Right ventricle myocardium inferior (tissue), 1 donor: ENCODE measurements at places on chromosomes 2 and 18. TPM values are rescaled to one million over a fixed set of nuclear protein-coding genes. Genes with fewer than 3 reads are reported as not detected.

GRCh38 chr2:10930721-10931516 is 19.2 kb downstream of the KCNF1 start:
- no peak for DNase-seq

TRABD2A gene
- total RNA-seq, result 0.73 TPM

- no peak for DNase-seq
Observed at GRCh38 chr2:110103061-110103961, 12.3 kb downstream of the MALL start.

ALK gene
- 0.08 TPM for total RNA-seq

DNA sequence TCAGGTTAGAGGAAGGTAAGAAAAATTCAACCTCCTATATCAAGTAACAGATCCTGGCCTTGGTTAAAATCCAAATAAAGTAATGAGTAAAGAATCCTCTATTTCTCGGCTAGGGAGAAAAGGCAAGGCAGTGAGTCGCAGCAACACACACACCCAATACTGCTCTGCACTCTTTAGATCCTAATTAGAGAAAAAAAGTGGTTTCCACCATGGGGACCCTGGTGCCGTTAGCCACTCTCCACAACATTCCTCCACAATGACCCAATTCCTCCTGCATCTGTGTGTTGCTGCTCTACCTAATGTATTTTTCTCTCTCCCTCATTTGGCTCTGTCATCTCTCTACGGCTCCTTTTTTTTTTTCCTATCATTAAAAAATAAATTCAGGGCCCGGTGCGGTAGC is 462.7 kb downstream of the METTL4 start:
- no peak for DNase-seq

DNA sequence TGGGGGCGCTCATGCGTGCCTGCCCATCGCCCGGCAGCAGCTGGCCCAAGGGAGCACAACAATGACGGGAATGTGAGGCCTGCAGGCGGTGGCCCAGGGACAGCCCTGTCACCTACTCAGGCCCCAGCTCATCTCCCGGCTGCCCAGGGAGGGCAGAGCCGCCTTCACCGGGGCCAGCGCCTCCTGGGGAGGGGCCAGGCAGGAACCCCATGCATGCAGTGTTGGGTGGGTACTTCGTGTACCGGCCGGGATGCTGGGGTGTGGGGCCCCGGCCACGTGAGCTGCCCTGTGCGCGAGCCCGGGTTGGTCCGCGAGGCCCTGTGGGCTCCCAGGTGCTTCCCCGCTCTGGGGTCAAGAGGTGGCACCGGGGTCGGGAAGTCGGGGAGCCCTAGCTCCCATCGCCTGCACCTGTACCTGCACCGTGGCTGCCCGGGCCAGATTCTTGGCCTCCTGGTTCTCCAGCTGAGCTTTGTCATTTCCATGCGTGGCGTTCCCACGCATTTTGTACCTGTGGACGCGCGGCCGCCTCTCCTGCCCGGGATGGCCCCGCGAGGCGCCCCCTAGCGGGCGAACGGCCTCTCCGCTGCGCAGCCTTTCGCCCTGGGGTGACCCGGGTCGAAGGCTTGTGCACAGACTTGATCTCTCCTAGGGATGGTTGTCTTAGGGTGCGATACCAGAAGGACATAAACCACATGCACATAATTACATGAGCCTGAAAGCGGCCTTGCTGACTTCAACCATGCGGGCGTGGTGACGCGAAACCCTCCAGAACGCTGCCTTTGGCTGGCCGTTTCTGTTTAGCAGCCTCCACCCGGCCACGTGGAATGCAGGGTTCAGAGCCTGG is 950 bp downstream of the KLHL30 start:
- DNase-seq, result peak; percentile 53

GPAT2 gene
- 6.1 TPM for total RNA-seq

DNA sequence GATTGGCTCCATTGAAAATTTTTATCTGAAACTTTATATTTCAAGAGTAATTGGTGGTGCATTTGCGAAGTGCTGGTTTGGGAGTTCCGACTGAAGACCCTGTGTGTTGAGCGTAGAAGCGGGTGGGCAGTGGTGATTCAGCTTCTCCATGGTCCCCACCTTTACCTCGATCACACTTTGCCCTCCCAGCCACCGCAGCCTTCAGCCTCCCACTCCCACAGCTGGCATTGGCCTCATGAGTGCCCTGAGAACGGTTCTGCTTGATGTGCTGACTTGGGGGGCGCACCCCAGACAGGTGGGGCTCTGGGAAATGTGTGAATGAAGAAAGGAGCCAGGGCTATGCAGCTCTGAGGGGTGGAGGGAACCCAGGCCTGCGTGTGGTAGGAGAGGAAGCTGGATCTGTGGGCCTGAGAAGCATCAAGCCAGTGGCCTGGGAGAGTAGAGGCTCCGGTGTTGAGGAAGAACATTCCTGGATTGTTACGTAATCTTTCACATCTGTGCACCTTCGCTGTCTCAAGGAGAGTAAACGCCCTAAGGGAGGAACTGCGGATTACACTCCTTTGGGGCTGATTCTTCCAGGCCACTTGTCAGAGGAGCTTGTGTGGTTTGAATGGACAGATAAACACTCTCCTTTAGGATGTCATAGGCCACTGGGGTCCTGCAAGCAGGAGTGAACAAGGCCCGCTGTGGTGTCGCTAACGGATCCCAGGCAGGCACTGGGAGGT is 83.8 kb downstream of the NPAS2 start:
- DNase-seq, result no peak

DNA sequence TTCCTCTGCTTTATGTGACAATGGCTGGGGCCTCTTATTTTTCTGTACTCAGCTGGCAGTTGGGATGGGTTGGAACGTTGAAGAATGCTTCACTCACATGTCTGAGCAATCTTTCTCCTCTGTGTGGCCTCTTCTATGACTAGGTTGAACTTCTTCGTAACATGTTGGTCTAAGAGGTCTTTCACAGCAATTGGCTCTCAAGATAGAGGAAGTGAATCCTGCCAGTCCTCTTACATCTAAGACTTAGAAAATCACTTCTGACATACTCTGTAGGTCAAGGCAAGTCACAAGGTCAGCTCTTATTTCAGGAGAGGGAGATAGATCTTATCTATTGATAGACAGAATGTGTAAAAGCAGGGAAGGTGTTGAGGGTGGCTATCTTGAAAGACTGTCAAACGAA is 174.1 kb downstream of the NYAP2 start:
- no peak for DNase-seq

GRCh38 chr2:174624895-174625430 is 27.4 kb upstream of the WIPF1 start:
- no peak for DNase-seq

DNA sequence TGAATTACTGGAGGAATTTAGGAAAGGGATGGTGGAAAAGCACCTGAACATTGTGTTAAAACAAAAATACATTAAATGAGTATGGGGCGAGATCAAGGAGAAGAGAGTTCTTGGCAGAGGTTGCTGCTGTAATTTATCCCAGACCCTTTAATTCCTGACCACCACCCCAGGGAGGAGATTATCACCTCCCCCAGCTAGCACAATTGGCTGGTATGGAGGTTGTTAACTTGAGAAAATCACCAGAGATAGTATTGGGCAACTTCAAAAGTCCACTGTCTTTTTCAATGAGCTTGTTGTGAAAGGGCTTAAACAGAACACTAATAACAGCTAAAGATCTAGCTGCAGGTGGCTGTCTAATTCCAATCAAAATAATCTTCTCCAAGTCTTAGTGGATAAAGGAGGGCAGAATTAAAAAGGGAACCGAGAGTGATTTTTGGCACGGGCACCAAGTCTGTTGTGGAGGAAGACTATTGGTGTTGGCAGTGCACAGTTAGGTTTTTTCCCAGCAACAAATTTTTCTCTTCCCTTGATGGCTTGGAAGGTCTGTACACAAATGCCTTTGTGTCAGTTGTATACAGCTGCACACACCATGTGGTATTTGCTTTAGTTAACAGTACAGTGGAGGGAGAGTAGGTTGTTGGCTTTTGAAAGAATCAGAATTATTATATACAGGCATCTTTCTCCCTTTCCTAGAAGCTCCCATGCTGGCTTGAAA is 289.5 kb downstream of the SLC4A3 start:
- no peak for DNase-seq

DNA sequence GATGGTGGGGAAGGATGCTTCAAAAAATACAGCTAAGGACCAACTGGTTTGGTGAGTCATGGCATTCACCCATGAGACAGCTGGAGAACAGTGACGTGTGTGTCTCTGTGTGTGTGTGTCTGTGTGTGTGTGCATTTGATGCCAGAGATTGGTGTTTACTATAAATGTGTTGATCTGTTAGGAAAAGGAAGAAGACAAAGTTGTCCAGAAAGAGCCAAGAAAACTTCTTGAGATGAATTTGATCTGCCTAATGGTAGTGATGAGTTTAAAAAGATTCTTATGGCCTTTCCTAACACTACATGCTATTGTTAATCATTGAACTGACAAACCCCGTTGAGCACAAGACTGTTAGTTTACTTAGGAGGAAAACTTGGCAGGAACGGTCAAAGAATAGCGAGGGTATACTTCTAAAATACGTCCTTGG is 36.4 kb upstream of the IL1R1 start:
- DNase-seq, result no peak

POMC gene
- 9.1 TPM for total RNA-seq

- no peak for DNase-seq
Observed at GRCh38 chr2:133215477-133215876, 352.8 kb downstream of the NCKAP5 start.

TTN gene
- total RNA-seq, result 3,032 TPM

- no peak for DNase-seq
Observed at GRCh38 chr2:228377533-228377932, 196.0 kb upstream of the SPHKAP start.

DNA sequence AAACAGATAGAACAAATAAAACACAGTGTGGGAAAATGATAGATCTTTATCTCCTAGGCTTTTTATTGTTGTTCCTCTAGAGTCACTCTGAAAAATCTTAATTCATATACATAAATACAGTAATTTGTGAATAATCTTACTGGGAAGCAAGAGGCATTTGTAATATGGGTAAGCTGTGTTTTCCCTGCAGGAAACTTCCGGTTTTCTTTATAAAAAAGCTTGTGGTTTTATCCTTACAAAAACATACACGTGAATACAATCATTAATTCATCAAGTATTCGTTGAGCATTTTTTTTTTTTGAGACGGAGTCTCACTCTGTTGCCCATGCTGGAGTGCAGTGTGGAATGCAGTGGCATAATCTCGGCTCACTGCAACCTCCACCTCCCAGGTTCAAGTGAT is 1312.8 kb upstream of the ZEB2 start:
- no peak for DNase-seq

ABCA12 gene
- total RNA-seq, result not detected

GRCh38 chr18:21663578-21663977 is 41.0 kb downstream of the ABHD3 start:
- DNase-seq, result no peak

SCG2 gene
- not detected for total RNA-seq

DNA sequence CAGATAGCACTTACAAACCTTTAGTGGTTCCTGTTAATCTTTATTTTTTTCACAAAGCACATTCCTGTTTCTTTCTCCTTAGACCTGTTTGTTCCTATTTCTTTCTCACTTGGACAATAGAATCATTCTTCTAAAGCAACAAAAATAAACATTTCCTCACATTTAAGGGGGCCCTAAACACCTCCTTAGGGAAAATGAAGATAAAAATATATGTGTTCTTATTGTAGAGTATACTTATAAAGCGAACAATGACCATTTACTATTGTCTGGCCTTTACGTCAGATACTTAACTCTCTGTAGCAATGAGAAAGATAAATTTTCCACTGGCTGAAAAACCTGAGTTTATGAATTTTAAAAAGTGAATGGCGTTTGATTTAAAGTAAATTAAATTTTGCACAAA is 234.6 kb downstream of the TCF4 start:
- no peak for DNase-seq

DNA sequence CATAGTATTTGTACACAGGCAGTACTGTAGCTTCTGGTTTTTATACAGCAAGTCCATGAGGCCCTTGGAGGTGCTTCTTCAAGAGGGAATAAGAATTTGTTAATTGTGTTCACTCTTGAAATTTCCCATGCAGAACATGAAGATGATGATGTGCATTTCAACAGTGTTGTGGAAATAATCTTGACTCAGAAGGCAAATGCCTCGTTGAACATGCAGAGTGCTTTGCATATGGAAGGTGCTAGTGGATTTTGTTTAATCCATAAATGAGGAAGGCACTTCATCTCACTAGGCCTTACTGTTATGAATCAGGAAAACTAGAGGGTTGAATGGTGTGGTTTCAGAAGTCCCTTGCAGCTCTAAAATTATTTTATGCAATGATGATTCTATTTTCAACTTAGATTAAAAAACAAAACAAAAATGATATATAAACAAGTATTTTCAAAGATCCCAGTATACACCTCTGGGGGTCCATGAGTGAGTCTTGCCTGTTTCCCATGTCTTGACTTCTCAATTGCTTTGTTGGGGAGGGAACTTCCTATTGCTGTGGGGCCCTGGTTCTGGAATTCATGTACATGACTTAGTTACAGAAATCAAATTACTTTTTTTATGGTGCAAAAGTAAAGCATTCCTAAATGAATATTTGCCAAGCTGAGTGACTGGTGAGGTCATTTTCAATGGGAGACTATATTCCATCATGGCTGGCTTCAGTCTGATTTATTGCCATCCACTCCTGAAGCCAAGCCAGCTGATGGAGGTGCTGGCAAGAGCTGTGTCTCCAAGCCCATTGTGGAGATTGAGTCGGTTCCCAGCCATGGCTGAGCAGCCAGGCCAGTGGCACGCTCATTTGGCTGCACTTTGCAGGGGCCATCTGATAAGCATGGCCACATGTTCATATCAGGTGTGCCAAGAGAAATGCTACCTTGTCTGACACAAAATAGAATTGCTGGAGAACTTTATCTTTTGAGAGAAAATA is 56.5 kb downstream of the MGAT5 start:
- no peak for DNase-seq

GAD1 gene
- not detected for total RNA-seq

- DNase-seq, result no peak
Observed at GRCh38 chr2:85078536-85078935, 54.7 kb upstream of the TCF7L1 start.

IL18RAP gene
- total RNA-seq, result 0.30 TPM

OTOF gene
- total RNA-seq, result 0.08 TPM

GRCh38 chr2:3606370-3607201 is 11.7 kb downstream of the COLEC11 start:
- no peak for DNase-seq
